Natural killer cell treated with Interleukin-12 subunit alpha and Interleukin-12 subunit beta and Interleukin-15 and Interleukin-18, amount 100 ng/mL, for 72 hours (primary cell): ENCODE measurements at places on chromosomes 7 and 10. TPM values are rescaled to one million over a fixed set of nuclear protein-coding genes. Genes with fewer than 3 reads are reported as not detected.
A peak's percentile ranks its signal among the peaks of the same experiment; 100 is the strongest.

- H3K27ac ChIP-seq = no peak overlapping the region
- no peaks in the 10 kb centered on the region for H3K36me3 ChIP-seq
Measured at GRCh38 chr7:103065667-103066066, 8.9 kb downstream of the FBXL13 start.

- H3K4me1 ChIP-seq = no peaks in the 10 kb centered on the region
- peaks cover 19% of the 10 kb centered on the region for H3K27me3 ChIP-seq
- no peak for DNase-seq
Measured at GRCh38 chr10:67664942-67665341, 31.1 kb downstream of the CTNNA3 start.

GRCh38 chr10:70066190-70066589, 13.5 kb downstream of the MACROH2A2 start:
- H3K27ac ChIP-seq = no peak overlapping the region
- H3K4me1 ChIP-seq = no peaks in the 10 kb centered on the region
- peaks cover 13% of the 10 kb centered on the region for H3K27me3 ChIP-seq

GRCh38 chr7:21256310-21256877, 171.5 kb upstream of the SP4 start:
- H3K27ac ChIP-seq = no peak overlapping the region
- H3K4me1 ChIP-seq = peaks cover under 1% of the 10 kb centered on the region

DNA sequence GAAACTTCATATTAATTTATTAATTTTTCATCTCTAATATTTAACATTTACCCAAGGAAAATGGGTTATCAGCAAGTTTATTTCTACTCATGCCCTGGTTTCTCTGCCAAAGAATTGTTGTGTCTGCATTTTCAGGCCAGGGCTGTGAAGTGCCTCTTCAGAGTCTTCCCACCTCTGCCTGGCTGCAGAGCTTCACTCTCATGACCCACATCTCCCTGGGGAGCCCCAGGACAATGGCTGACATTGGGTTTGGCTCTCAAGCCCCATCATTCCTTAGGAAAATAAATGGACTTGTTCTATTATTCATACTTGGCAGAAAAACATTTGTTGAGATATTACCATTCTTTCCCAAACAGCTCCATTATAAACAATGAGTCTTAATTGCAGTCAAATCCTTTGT, 30.3 kb downstream of the CACNA2D1 start:
- H3K27ac ChIP-seq = no peak overlapping the region
- no peak overlapping the region for H3K4me3 ChIP-seq
- DNase-seq = no peak
- no peaks in the 10 kb centered on the region for H3K4me1 ChIP-seq

DNA sequence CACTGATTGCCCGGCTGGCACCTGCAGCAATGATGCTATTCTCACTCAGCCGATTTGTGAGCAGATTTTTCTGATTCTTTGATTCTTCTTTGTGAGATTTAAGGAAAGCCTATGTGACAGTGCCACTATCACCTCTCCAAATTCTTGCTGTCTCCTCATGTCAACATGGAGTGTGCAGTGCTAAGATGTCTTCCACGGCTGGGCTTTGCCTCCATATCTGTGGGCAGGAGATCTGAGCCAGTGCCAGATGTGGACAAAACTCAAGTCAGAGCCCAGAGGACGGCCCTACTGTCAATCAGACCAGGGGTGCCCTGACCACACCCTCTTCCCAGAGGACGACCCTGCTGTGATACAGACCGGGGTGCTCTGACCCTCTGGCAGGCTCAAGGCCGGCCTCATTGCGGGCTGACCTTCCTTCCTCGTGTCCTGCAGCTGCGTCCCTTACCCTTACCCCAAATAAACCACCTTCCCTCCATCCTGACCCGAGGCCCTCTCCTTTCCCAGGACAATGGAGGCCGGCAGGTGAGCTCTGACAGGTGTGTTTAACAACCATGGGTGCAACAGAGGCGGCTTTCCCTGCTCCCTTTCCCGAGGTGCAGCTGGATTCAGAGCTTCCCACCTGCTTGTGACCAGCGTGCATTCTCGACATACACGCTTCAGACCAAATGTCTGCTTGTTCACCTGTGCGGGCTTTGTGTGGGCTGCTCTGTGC, 221.4 kb downstream of the ADARB2 start:
- no peak overlapping the region for H3K27ac ChIP-seq
- H3K27me3 ChIP-seq = peaks cover 13% of the 10 kb centered on the region
- no peaks in the 10 kb centered on the region for H3K4me1 ChIP-seq
- no peak for DNase-seq
- H3K4me3 ChIP-seq = no peak overlapping the region
- no peaks in the 10 kb centered on the region for H3K36me3 ChIP-seq

The NEUROG3 gene
- total RNA-seq = not detected

GRCh38 chr10:31147210-31147608, 115.5 kb upstream of the ZNF438 start:
- H3K36me3 ChIP-seq = no peaks in the 10 kb centered on the region
- DNase-seq = no peak
- peaks cover 2% of the 10 kb centered on the region for H3K4me1 ChIP-seq
- no peak overlapping the region for H3K4me3 ChIP-seq
- H3K27me3 ChIP-seq = peaks cover 12% of the 10 kb centered on the region

DNA sequence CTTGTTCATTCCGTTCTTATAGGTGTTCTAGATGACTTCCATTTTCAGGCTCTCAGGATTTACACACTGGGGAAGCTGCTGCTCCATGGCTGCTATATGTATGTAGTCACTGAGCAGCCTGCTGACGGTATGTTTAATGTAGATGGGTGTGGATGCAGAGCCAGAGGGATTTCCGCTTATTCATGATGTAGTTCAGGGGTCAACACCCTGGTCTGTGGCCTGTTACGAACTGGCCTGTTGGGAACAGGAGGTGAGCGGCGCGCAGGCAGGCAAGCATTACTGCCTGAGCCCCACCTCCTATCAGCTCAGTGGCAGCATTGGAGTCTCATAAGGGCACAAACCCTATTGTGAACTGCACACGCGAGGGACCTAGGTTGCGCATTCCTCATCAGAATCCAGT, 33.9 kb downstream of the DNAJB6 start:
- peaks cover 43% of the 10 kb centered on the region for H3K4me1 ChIP-seq
- H3K36me3 ChIP-seq = peaks cover 40% of the 10 kb centered on the region
- no peak overlapping the region for H3K27ac ChIP-seq
- DNase-seq = no peak
- no peaks in the 10 kb centered on the region for H3K27me3 ChIP-seq

- H3K4me1 ChIP-seq = no peaks in the 10 kb centered on the region
- DNase-seq = no peak
- H3K4me3 ChIP-seq = no peak overlapping the region
Measured at GRCh38 chr7:71364551-71364950, 232.6 kb downstream of the GALNT17 start.

The EPHB6 gene
- total RNA-seq = 0.64 TPM

- H3K27ac ChIP-seq = no peak overlapping the region
- no peak for DNase-seq
- no peaks in the 10 kb centered on the region for H3K27me3 ChIP-seq
- no peaks in the 10 kb centered on the region for H3K36me3 ChIP-seq
- peaks cover 4% of the 10 kb centered on the region for H3K4me1 ChIP-seq
Measured at GRCh38 chr10:9596368-9596920, 1421.2 kb upstream of the CELF2 start.

- no peaks in the 10 kb centered on the region for H3K27me3 ChIP-seq
- H3K36me3 ChIP-seq = no peaks in the 10 kb centered on the region
- H3K27ac ChIP-seq = peak overlapping the region; percentile 70
Measured at GRCh38 chr10:33005322-33006301, 47.6 kb upstream of the ITGB1 start.

The SHLD2 gene
- 43.3 TPM for total RNA-seq

GRCh38 chr7:39674406-39674805, 51.0 kb downstream of the RALA start:
- H3K36me3 ChIP-seq = peaks cover 5% of the 10 kb centered on the region
- DNase-seq = no peak
- H3K27ac ChIP-seq = no peak overlapping the region
- H3K4me1 ChIP-seq = peaks cover 16% of the 10 kb centered on the region
- no peaks in the 10 kb centered on the region for H3K27me3 ChIP-seq

GRCh38 chr7:86929293-86930109, 130.0 kb downstream of the ELAPOR2 start:
- no peak for DNase-seq
- H3K4me3 ChIP-seq = no peak overlapping the region
- peaks cover 13% of the 10 kb centered on the region for H3K27me3 ChIP-seq
